Activated CD8-positive, alpha-beta memory T cell treated with anti-CD3 and anti-CD28 coated beads for 1 hour (primary cell): ENCODE measurements at places on chromosomes 5 and 9.

DNA sequence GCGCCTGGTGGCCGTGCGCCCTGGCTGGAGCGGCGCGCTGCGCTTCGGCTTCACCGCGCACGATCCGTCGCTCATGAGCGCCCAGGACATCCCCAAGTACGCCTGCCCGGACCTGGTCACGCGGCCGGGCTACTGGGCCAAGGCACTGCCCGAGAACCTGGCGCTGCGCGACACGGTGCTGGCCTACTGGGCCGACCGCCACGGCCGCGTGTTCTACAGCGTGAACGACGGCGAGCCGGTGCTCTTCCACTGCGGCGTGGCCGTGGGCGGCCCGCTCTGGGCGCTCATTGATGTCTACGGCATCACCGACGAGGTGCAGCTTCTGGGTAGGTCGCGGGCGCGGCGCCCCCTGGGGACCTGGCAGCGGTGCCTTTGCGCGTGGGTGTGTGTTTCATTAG is 28.9 kb downstream of the NEURL1B start:
- no peak for DNase-seq

DNA sequence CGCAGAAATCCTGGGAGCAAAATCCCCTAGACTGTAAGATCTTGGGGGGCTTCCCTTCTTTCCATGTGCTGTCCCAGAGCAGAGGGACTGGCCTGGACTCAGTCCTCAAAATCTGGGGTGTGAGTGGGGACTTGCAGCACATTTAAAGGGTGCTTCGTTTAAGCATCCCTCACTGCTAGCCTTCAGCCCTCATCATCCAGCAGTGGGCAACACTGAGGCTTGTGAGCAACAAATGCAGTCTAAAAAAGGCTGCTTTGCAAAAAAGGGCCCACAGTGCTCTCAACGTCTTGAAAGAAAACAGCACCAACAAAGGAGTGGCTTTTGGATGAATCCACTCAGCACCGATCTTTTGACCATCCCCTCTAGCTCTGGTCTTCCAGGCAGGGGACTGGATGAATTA is 128.3 kb upstream of the TBC1D2 start:
- DNase-seq, result no peak

GRCh38 chr9:18473652-18474279 is at the start of gene ADAMTSL1:
Gene ADAMTSL1 (plus strand): TSS chr9:18474153. CDS start chr9:18474233, 80 bp downstream.
- DNase-seq, result no peak

- no peak for DNase-seq
Observed at GRCh38 chr9:86669422-86669821, 277.9 kb downstream of the GAS1 start.

DNA sequence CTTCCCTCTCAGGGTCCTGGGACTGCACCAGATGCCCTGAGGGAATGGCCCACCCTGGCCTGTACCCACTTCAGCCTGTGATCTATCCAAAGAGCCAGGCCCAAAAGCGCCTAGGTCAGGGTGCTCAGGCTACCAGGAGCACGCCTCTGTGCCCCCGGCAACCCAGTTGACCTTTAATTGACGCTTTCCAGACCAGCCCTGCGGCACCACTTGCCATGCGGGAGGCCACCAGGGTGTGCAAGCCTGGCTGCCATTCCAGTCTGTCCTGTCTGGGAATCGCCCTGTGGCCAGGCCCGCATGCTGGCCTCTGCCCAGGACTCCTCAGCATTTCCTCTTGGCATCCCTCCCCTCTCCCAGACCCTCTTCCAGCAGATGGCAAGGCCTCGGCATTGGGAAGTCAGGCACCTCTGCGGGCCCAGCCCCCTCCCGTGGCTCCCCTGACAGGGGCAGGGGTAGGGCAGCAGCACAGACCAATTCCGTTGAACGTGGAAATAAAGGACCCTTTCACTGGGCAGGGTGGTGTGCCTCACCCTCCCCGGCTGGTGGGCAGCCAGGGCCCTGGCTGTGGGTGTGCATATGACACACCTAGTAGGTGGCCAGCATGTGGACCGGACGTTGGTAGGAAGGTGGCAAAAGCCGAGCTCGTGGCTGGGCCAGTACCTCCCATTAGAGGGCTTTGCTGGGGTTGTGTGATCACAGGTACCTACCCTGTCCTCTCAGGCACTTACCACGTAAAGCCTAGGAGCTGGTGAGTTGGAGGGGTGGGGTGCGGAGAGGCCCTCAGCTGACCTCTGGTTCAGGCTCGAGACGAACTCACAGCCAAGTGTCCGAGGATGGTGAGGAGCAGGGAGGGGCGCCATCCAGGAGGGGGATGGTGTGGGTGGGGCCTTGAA is 3.5 kb upstream of the AIF1L start:
- no peak for DNase-seq

DNA sequence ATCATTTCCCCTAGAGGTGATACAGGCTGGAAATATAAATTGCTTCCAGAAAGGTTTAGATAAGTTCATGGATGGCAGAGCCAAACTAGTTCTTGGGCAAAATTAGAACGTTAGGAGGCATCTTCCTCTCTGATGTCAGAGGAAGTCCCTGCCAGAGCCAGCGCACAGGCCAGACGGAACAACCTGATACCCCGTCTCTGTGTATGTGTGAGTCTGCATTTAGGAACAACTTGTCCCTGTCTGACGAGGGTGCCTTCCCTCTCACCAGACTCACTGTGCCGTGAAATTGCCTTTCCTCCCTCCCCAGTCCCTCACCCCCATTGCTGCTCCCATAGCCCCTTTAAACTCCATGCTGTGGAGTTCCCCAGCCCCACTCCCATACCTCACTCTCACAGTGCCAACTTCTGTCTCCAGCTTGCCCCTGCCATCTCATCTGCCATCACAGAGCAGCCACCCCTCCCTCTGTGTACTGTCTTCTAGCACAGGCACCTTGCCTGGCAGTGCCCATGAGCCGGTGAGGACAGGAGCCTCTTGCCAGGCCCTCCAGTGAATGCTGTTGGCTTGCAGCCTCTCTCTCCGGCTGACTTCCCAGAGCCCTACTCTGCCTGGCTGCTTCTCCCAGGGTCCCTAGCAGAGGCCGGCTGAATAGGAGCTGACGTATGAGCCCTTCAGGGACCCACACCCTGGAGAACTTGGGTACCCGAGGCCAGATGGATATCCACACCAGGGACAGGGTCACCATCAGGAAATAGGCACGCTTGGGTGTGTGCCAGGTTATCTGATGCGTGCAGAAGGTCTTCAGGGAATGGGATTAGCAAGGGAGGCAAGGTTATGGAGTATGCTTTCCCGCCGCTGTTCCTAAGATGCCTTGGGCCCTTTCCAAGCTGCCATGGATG is 26.7 kb downstream of the UNC5A start:
- DNase-seq, result no peak

DNA sequence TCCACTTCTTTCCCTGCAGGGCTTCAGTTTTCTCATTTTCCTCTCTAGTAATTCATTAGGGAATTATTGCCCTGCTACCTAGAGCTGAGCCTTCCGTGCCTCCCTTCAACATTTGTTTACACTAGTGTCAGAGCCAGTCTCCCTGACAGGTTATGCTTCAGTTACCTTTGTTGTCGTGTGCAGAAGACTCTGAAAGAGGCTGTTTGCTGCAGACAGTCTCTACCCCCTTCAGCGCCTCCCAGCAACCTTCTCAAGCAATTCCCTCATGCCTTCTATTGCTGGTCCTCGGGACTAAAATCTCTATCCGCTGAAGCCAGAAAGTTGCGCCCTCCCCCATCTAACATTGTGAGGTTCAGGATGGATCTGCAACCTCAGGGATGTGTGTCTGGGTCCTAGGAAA is 12.8 kb downstream of the RALGPS1 start:
- no peak for DNase-seq

DNA sequence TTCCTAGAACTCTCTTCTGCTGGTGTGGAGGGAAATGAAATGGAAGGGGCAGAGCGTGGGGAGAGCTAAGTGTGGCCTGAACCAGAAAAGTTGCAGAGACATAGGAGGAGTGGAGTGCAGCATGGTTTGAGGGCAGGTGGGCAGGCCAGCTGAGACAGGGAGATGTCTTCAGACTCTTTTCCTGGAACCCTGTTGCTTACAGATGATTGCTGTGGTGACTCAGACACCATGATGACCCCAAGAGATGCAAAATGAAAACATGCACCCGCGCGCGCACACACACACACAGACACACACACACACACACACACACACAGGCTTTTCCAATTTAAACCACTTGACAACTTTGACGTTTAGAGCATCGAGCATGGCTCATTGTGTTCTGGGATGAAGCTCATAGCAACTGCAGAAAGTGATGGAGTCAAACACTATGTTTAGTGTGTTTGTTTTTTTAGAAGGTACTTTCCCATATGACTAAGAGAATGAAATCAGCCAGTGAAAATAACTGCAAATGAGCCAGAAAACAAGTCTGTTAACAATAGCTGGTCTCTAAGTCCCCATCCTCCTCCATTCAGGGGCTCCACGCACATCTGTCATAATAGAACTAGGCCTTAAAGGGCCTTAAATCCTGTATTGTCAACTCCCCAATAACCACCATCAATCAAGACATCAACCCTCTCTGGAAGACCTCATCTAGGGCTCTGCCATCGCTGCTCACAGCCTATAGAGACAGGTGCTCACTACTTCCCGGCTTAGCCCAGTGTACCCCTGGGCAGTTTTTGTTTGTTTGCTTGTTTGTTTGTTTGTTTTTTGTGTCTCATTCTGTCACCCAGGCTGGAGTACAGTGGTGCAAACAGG is 9.6 kb downstream of the TMOD1 start:
- no peak for DNase-seq

DNA sequence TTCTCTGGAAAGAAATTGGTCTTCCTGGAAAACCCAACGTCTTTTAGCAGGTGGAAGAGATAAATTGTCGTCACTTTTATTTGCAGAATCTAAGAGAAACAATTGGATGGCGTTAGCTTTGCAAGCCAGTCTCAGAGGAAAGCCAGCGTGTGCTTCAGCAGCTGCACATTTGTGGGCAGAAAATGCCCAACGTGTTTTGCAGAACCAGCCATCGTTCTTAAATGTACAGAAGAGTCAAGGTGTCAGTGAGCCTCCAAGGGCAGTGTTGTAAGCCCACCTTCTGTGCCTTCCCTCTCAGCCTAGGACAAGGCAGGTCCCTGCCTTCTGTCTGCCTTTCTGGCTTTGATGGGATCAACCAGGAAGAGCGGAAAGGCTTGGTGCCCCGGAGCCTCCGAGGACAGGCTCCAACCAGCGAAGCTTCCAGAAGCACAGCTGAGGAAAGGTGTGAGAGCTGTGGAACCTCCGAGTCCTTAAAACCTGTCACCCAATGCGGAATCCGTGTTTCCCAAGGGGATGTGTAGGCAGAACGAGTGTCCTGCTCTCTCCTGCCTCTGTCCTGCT is 116.0 kb upstream of the IRX2 start:
- no peak for DNase-seq

DNA sequence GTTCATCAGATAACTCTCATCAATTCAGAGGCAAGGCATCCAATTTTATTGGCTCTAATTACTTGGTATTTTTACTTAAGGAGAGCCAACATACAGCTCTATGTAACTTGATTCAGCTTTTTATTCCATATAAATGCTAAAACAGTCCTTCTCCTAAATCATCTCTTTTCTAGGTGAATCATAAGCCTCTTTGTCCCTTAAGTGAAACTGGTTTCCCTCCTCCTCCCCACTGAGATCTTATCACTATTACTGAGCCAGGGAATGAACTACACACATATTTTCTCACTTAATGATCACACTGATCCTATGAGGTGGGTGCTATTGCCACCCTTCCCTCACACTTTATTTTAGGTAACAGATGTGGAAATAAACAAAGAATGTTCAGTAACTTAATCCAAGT is 1143.8 kb downstream of the MAT2B start:
- DNase-seq, result no peak

- no peak for DNase-seq
Observed at GRCh38 chr5:31854181-31855133, 215.5 kb downstream of the PDZD2 start.

- DNase-seq, result no peak
Observed at GRCh38 chr5:72648480-72648879, 141.3 kb upstream of the ZNF366 start.

GRCh38 chr9:100595391-100596199 is 17.7 kb downstream of the CAVIN4 start:
- DNase-seq, result no peak

GRCh38 chr9:77582961-77583576 is 65.1 kb downstream of the GNA14 start:
- no peak for DNase-seq

- no peak for DNase-seq
Observed at GRCh38 chr9:691825-692400, 149.6 kb upstream of the DMRT1 start.

DNA sequence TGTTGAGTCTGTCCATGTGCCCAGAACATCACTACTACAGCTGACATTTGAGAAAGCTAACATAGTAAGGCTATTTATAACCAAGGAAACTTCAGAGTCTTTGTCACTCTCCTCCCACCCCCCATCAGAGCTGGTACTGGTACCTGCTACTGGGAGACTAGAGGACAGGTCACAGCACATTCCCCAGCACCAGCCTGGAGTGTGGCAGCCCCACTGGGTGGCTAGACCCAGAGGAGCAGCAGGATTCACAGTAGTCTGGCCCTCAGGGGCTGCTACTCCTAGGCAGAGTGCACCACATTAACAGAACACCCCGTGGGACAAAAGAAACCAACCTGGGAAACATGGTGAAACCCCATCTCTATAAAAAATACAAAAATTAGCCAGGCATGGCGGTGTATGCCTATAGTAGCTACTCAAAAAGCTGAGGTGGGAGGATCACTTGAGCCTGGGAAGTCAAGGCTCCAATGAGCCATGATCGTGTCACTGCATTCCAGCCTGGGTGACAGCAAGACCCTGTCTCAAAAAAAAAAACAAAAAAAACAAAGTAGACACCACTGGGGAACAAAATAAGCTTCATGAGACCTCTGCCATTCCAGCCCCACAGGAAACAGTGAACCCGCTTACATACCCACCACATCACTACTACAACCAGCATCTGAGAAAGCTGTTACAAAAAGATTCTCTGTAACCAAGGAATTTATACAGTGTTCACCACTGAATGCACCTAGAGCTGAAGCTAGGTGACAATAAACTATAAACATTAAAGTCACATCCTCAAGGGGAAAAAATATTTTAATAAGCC is 26.3 kb upstream of the PTGER4 start:
- DNase-seq, result no peak

- DNase-seq, result no peak
Observed at GRCh38 chr9:93207326-93207814, 23.4 kb downstream of the WNK2 start.

DNA sequence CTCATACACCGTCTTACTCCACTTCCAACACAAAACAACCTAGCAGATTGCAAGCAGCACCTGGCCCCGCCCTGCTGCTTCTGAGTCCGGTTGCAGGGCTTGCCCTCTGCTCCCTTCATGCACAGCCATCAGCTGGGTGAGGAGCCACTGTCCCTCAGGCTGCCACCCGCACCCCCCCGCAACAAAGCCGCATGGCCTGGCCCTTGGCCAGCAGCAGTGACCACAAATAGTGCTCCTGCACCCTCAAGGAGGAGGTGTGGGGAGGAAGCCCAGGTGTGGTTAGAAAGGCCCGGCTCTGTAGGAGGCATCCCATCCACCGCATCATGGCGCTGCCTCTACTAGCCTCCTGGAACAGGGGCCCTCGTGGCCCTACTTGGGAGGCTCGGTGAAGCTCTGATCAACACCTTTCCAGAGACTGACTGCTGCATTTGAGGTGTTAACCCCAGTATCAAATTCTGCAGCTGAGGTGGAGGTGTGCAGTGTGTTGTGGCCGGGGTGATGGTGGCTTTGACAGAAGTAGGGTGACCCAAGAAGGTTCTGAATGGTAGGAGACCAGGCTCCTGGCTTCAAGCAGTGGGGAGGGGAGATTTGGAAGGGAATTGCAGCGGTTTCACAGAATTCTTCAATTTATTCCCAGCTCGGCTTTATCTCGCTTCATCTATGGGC is 52.7 kb downstream of the WNK2 start:
- DNase-seq, result no peak

- no peak for DNase-seq
Observed at GRCh38 chr5:81121836-81122630, 111.1 kb upstream of the CKMT2 start.
